ENCODE measurements at places on chromosomes 13 and 19.

DNA sequence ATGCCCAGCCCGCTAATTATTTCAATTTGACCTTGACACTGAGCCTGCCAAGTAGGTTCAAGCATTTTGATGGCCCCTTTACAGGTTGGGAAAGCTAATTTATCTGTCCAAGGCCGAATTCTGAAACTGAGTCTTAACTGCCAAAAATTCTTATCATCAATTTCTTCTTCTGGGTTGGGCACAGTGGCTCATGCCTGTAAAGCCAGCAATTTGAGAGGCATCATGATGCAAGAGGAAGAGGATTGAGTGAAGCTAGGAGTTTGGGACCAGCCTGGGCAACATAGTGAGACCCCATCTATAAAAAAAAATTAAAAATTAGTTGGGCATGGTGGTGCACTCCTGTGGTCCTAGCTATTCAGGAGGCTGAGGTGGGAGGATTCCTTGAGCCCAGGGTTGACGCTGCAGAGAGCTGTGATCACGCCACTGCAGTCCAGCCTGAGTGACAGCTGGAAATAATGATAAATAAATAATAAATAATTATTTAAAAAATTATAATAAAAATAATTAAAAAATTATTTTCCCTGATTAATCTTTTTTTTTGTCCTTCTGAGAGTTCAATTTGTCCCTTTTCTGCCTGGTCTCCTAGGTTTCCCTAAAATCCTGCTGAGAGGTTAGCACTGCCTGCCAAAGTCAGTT lies 1.3 kb upstream of the LDLR start:
- DNase-seq: no peak

DNA sequence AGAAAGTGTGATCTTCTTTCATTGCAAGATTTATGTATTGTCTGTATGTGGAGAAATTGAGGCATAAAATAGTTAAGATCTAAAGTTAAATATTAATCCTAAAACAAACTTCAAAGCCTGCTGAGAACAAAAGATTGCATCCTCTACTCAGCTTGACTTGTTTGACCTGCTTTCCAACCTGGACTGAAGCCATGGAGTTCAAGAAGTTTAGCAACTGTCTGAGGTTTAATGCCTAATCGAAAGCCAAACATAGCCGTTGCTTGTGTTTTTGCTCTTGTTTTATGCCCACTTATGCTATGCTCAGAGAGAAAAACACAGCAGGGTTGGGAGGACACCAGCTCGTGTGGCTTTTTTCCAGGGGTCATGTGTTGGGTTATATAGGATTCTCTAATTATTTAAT lies 135.6 kb downstream of the NUFIP1 start:
- DNase-seq: no peak

GRCh38 chr13:113656831-113657671 lies 947 bp downstream of the ATP4B start:
- no peak for DNase-seq

DNA sequence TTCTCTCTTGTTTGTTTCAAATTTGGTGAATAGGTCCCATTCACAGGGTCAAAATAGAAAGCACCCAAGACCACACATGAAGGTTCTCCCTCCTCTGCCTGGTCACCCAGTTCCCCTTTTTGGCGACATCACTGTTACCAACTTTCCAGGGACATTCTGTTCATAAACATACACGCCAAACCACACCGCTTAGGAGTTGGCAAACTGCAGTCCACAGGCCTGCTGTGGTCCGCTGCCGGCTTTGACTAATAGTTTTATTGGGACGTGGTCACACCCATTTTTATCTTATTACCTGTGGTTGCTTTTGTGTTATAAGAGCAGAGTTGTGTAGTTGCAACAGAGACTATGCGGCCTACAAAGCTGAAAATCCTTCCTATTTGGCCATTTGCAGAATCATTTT lies 24.2 kb downstream of the UHRF1 start:
- DNase-seq: no peak

DNA sequence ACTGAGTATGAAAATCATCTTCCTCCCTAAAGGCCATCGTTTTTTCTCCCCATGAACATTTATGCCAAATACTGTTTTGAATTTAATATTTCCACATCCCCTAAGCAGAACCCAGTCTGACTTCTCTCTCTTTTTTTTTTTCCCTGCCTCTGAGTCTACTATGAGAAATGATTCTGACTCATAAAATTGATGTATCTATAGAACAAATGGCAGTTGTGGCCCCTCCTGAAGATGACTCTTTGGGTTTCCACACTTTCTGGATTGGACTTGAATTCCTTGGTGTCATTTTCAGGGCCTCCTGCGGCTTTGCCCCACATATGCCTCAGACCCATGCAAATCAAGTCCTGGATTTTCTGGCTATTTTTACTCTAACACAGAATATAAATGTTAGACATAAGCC lies 22.7 kb upstream of the NAXD start:
- no peak for DNase-seq

DNA sequence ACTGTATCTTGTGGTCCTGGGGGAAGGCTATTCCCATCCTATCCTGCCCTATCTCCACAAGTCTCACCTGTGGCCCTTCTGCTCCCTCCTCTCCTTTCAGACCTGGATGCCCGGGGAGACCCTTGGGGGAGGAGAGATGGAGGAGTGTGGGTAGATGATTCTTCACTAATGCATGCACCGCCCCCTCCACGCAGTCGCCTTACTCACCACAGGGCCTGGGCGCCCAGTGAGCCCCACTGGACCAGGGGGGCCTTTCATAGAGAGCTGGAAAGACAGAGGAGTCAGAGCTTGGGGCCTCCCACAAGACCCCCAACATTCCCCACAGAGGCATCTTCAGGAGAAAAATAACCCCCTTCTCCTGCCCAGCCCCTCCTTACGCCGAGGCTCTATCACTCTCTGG lies 14.3 kb downstream of the COL5A3 start:
- no peak for DNase-seq

- DNase-seq: no peak
These were observed 123.7 kb upstream of the FBXL3 start for GRCh38 chr13:77150651-77151050.

GRCh38 chr13:22134261-22134660 lies 463.4 kb downstream of the FGF9 start:
- no peak for DNase-seq

- peak; percentile 76 for DNase-seq
These were observed 455 bp downstream of the TPT1 start for GRCh38 chr13:45340422-45341033.

DNA sequence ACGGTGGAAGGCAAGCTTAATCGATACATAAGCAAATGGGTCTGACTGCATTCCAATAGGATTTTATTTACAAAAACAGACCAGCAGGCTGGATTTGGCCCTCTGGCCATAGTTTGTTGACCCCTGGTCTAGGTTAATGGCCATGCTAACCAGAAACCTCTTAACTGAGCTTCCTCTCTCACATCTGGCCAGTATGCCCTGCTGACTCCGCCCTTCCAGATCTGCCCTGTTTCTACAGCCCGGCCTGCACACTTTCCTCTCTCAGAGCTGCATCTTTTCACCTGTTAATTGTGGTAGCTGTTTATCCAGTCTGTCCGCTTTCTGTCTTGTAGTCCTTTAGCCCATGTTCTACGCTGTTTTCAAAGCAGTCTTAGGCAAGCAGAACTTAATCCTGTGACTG lies 25.6 kb downstream of the EDNRB start:
- no peak for DNase-seq

GRCh38 chr19:4713384-4713951 lies 10.2 kb downstream of the DPP9 start:
- no peak for DNase-seq

DNA sequence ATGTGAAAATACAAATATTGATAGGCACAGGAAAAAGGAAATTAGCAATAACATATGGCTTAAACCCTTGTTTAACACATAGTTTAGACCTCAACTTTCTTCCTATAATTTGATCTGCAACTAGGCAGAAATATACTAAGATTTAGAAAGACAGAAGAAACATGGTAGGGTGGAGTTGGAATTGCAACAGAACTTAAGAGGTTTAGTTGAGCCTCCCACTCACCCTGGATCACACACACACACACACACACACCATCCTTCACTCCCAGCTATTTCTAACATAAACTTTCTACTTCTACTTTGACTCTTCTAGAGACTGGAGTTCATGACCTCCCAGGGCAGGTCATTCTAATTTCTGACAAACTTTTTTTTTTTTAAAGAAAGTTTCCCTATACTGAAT lies 47.4 kb downstream of the FLT3 start:
- no peak for DNase-seq

DNA sequence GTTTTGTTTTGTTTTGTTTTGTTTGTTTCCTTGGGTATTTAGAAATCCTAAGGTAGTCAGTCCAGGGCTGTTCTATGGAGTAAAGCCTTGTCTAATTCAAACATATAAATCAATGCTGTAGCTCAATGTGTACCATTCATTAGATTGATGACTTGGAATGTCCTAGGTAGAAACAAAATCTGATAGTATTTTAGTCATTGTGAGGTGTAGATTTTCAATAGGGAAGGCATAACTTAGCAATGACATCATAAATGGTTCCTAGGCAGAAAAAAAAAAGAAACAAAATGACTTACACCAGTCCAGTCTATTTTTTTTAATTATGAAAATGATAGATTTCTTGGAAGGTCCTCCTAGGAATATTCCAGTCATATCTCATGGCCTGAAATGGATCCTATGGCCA lies 189.9 kb downstream of the SPRY2 start:
- no peak for DNase-seq

- DNase-seq: no peak
These were observed 48.9 kb upstream of the EPHX3 start for GRCh38 chr19:15280915-15281683.

GRCh38 chr13:65314008-65314407 lies 1916.1 kb downstream of the PCDH9 start:
- DNase-seq: no peak

DNA sequence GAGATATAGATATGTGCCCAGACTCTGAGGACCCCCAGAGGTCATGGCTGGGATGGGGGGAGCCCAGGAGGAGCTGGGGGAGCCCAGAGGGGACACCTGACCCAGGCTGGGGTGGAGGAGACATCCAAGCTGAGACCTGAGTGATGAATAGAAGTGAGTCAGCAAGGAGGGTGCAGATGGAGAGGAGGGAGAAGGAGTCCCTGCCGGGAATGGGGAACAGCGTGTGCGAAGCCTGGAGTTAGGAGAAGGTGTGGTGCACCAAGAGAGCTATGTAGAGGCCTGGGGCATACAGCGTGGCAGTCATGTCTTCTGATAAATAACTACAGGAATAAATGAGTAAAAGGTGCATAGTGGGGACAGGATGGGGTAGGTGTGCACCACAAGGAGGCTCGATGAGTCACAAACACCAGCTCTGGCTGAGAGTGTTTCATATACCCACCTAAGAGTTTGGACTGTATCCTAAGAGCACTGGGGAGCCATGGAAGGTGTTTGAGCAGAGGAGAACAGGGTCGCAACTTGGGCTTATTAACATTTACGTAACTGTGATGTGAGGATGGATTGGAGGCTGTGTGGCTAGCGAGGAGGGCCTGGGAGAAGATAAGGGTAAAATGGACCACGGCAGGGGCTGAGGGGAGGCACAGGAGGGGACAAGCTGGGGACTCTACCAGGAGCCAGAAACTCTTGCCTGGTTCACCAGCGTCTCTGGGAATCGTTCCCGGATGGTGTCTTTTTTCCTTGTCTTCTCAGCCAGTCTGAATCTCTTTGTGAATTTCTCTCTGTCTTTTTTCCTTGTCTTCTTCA lies 1.4 kb downstream of the CEACAM18 start:
- DNase-seq: peak; percentile 15

- no peak for DNase-seq
These were observed 2.6 kb upstream of the SPACA6 start for GRCh38 chr19:51690454-51691073.

GRCh38 chr13:25979371-25979770 lies 72.4 kb downstream of the SHISA2 start:
- no peak for DNase-seq

GRCh38 chr19:55174425-55175116 lies 5.5 kb downstream of the SYT5 start:
- no peak for DNase-seq

DNA sequence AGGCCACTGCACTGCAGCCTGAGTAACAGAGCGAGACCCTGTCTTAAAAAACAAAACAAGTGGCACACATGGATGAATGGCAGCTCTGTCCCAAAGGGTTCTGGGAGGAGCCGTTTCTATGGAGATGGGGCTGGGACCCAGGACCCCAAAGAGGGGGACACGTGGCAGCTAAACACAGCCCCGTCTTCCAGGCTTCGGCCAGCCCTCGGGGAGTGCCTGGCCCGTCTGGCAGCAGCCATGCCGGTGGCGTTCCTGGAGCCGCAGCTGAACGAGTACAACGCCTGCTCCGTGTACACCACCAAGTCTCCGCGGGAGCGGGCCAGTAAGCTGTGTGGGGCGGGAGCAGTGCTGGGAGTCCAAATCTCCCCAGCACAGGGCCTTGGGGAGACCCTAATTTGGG lies 82.4 kb downstream of the RYR1 start:
- no peak for DNase-seq

- peak; percentile 42 for DNase-seq
These were observed at the start of gene CNN2 for GRCh38 chr19:1025960-1026782. Gene CNN2 (plus strand): TSS chr19:1026608. CDS start chr19:1026662, 54 bp downstream.

DNA sequence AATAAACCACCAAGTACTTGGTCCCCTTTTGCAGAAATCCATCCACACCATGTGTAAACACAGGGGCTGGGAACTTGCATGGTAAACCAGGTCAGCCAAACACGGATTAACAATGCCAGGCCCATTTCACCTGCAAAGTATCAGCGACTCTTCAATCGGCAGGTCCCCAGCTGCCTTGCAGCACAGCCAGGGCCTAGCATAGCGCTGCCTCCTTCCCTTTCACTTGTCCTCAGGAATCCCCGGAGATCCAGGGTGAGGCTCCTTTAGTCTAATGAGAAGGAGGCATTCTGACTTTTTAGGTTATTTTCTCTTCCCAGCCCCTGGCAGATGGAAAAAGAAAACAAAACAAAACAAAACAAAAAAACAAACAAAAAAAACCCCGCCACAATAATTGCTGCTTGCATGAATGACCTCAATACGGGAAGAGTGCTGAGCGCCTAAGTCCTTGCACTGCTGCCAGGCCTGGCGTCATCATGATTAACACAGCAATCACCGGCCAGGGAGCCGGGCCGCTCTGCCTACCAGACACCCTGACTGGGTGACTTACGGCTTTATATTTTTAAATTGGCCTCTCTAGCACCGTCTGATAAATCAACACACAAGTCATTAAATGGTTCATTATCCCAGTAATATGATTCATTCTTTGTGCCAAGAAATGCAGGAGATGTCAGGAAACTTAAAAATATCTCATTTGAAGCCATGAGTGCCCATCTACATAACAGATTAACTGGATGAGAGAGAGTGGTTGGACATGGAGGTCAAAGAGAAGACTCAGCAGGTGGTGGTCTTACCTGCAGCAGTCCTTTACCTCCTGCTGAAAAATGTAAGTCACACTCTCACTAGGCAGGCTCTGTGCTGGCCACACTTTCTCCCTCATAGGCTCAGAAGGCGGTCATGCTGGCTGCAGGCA lies 692.7 kb downstream of the UQCRFS1 start:
- no peak for DNase-seq

- peak; percentile 63 for DNase-seq
These were observed 8.9 kb downstream of the ISYNA1 start for GRCh38 chr19:18428787-18429674.
